ENCODE measurements at places on chromosomes 3 and 15.

DNA sequence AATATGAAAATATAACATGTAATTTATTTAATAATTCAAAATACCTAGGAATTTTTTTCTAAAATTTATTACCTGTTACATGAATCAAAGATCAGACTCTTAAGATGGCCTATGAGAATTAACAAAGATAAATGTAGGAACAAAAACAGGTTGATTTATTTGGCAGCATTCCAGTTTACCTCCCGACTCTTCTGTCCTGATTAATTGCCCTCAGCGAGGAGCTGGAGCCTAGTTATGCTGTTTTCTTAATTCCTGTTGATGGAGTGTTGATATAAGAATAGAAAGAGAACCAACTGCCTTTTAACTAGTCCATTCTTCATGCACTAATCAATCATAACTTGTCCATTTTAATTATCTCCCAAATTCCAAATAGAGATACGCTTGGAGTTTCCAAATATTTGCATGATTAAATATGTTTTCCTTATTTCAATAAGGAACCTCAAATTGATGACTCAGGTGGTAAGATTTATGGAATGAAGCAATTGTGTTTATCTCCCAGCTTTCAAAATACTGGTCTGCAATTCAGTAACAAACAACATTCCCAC is 10.6 kb upstream of the CPB1 start:
- DNase-seq = no peak

DNA sequence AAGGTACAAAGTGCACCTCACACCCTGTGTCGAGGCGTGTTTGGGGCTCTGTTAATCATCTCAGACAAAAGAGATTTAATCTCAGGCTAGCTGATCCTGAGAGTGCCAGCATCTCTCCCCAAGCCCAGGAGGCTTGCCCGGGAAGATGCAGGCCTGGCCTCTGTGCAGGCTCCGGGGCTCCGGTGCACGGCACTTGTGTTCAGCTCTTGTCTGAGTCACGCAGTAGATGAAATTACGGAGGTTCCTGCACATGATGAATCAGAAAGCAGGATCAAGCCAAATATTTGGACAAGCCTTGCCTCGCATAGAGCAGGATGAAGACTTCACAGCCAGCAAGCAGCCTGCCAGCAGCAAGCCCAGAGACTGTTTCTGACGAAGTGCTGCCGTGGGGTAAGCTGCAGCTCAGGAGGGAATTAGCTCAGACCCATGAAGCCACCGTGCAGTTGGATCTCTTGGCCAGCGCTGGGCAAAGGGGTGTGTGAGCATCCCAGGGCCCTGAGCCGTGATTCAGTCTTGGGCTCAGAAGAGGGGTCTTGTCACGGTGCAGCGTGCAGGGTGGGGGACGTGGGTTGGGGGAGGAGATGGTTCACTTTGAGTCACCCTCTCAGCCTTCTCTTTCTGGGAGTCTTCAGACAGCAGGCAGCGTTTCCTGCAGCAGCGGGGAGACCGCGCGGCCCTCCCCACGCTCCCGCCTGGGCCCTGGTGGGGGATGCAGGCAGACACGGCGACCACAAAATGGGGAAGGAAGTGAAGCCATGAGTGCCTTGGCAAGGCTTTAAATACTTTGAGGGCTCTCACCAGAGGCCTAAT is 89.2 kb upstream of the MEF2A start:
- peak; percentile 97 for DNase-seq

DNA sequence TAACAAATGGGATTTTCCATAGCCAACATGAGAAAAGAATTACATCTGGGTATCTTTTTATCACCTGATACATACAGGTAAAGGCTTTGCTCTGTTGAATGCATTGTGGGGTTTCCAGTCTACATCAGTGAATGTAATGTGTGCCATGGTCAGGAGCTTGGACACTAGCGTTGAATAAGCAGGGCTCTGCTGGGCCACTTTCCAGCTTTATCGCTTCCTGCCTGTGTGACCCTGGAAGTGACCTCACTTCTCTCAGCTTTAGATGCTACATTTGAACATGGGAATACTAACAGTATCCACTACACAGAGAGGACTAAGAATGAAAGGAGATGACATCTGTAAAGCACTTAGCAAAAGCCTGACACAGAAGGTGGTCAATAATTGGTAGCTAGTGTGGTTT is 40.1 kb downstream of the TTC23 start:
- no peak for DNase-seq

GRCh38 chr3:107817076-107817475 is 273.8 kb downstream of the CD47 start:
- DNase-seq = no peak

DNA sequence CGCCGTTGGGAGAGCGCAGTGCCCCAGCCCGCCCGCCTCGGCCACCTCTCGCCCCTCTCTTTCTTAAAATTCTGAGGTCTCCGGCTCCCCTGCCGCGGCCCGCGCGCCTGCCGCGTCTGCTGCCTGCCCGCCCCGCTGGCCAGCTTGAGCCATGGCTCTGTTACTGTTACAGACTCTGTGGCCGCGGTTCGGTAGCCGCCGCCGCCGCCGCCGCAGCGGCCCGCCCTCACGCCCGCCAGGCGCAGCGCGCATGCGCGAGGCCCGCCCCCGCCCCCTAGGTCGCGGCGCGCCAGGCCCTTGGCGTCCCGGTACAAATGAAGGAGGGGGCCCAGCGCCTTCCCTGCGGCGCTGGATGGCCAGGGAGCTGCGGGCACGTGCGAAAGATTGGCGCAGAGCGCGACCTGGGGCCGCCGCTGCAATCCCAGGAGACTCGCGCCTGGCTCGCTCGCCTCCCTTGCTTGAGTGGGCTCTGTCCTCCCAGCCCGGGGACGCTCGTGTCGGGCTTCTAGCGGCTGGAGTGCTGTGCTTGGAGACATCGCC is at the start of gene ONECUT1:
Gene ONECUT1, minus strand, starts transcription at position 168 of the 540 bp plus-strand sequence. CDS start 452 bp downstream, outside the sequence.
- DNase-seq = no peak

DNA sequence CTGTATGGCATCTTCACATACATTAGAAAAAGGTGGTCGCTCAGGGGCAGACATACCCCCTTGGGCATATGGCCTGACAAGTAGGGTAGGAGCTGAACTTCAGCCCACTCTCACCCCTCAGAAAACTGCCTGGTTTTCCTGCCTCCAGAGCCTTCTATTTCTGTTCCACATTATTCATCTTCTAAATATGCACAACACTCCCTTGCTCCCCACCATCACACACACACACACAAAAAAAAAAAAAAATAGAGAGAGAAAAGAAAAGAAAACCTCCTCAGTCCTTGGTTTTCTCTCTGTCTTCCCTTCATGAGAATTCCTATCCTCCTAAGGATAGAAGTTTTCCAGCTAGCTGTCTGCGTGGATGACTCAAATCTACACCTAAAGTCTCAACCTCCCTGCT is 5.6 kb upstream of the ROPN1 start:
- DNase-seq = no peak

GRCh38 chr3:140429791-140430190 is 248.1 kb upstream of the TRIM42 start:
- DNase-seq = no peak

- no peak for DNase-seq
These were observed 621.5 kb upstream of the SEMA6D start for GRCh38 chr15:47095833-47096232.

GRCh38 chr3:60146121-60146520 is 1096.3 kb upstream of the CFAP20DC start:
- DNase-seq = no peak

GRCh38 chr3:67176396-67176795 is 178.3 kb downstream of the KBTBD8 start:
- no peak for DNase-seq

GRCh38 chr3:194313560-194314387 is 37.4 kb downstream of the CPN2 start:
- DNase-seq = no peak

DNA sequence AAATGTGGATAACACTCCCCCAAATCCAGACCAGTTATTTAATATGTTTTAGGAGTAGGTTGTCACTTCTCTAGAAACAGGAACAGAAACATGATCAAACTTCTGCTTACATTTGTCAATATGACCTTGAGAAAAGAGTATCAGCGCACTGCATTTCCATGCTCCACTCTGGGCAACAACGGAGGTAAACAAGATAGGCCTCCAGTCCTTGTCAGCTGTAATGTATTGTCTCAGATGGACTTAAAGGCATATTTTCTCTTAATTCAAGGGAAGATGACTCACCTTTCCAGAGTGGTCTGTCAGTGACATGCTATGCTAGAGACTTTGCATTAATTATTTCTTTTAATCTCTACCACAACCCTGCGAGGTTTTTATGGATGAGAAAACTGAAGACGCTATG is 51.6 kb upstream of the TCF12 start:
- no peak for DNase-seq

GRCh38 chr3:127560051-127560787 is 30.3 kb downstream of the TPRA1 start:
- no peak for DNase-seq

DNA sequence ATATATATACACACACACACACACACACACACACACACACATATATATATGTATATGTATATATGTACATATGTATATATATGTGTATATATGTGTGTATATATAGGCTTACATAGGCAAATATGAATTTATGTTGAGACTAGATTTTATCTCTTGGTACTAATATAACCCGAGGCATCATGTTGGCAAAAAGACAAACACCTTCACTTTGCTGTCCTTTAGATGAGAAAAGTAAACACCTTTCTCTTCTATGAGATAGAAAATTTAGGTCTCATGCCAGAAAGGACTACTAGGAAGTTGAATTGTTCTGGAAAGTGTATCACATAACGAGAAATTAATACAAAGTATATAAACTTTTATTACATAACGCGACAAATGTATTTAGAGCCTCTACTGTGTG is 19.6 kb upstream of the LEO1 start:
- no peak for DNase-seq

- DNase-seq = no peak
These were observed 36.6 kb upstream of the CD47 start for GRCh38 chr3:108127301-108127988.

DNA sequence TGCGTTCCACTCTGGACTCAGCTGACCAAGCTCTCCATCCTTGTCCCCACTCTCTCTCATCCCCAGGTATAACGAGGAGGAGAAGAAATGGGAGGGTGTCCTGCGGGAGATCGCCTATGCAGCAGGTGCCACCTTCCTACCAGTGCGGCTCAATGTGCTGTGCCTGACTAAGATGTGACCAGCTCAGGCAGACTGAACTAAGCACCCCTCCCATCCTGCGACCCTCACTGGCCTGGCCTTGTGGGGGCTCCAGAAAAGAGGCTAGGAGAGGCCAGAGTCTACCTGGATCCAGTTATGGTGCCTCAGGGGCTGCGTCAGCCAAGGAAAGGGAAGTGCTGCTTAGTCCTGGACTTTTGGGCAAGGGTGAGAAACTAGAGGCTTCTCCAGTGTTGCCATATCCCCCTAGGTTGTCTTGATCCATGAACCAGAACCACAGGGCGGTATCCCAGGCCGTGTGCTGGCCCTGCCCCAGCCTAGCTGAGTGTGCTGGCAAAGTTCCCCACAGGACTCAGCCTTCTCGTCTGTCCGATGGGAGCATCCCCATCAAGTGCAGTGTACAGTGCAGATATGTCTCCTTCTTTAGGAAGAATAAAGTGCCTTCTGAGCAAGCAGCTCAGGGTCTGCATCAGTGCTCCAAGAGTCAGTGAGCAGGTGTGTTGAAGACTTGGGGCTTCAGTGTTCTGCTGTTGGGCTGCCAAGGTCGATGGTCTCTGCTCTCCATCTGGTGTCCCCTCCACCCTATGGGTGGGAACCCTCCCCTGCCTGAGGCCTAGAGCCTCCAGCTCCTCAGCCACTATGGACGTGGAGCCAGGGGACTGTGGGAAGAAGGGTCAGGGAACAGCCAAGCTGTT is 6.7 kb downstream of the KLHL40 start:
- DNase-seq = no peak

DNA sequence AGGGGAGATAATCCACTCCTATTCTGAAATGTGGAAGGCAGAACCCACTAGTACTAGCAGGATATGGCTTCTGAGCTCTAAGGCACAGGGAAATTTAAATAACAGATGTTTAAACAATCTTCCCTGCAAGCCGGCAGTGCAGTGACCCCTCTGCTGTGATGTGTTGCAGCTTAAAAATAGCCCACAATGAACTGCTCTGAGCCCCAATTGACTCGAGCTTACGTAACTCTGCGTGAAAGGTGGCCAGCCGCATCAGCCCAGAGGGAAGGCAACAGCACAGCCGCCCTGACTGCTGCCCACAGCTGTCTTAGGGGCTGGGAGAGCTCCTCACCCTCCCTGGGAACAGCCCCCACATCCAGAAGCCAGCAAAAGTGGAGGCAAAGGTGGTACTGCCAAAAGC is 12.5 kb upstream of the CAMKV start:
- peak; percentile 21 for DNase-seq

DNA sequence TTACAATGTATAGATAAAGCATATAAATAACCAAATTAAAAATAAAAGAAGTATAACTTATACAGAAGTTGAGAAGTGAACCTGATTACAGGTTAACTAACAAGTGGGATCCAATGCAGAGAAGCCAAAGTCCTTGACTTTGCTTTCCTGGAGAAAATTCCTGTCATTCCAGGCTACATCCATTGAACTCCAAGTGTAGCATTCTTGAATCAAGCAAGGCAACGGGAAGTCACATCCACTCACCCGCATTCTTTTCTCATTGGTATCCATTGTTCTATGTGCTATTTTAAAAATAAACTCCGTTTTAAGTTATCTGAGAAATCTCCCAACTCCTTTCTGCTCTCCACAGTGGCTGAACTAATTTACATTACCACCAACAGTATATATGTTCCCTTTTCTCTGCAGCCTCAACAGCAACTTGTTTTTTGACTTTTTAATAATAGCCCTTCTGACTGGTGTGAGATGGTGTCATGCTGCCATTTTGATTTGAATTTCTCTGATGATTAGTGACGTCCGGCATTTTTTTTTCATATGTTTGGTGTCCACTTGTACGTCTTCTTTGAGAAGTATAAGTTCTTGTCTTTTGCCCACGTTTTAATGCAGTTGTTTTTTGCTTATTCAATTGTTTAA is 534.3 kb downstream of the ROBO1 start:
- DNase-seq = no peak

Measured in AG04450 (cell line).